WERI-Rb-1 (cell line): ENCODE measurements at places on chromosomes 6 and 20.

DNA sequence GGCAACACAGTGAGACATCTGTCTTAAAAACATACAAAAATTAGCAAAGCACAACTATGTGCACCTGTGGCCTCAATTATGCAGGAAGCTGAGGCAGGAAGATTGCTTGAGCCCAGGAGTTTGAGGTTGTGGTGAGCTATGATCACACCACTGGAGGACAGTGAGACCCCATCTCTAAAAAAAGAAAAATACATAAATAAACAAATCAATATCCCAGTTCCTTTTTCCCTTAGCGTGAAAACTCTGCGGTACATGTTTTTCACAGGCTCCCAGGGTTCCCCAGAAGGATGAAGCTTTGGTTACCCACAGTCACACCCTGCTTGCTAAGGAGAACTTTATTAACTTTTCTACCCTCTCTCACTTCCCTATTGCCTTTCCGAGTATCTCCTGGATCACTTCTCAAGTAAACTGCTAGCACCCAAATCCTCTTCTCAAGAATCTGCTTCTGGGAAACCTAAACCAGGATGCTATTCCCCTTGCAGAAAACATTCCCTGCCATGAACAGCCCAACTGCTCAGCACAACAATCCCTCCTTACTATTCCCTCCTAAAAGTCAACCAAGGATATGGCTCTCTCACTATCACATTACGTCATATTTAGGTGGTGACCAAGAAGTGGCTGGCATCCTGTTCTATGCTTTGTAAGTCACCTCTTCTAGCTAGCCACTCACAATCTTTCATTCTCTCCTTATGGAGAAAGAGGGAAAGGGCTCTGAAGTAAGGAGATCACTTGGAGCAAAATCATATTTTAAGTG, 122.4 kb downstream of the IPCEF1 start:
- no peak for DNase-seq

DNA sequence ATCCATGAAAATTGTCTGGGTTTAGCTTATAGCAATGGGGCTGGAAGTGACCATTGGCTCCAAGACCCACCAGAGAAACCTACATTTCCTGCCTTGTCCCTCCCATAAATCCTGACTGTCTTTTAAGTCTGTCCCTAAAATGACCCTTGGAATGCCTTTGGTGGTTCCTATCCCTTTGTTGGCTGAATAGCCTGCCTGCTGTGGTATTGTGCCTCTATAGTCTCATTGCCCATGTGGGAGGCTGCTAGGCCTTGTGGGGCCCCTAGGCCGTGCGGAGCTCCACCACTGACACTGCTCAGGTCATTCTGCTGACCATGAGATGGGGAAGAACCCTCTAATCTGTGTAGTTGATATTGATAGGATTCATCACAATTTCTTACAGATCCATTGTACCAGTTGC, 43.3 kb downstream of the SCP2D1 start:
- no peak for DNase-seq

GRCh38 chr6:127347178-127347577, 3.8 kb upstream of the ECHDC1 start:
- DNase-seq = no peak

DNA sequence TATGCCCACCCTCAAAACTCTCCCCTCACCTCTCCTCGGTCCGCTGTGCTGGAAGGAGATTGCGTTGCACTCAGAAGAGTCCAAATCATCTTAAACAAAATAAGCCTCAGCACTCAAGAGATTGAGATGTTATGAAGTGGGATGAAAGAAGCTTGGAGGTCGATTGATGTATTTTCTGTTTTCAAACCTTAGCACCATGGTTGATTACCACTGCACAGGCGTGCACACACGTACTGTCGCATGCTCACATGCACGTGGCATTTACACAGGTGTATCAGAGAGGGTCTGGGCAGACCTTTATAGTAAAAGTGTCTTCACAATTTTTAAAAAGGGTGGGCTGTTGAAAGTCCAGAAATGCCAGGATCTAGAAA, 612 bp upstream of the AGPAT4 start:
- no peak for DNase-seq

GRCh38 chr20:19361790-19362189, 149.3 kb downstream of the SLC24A3 start:
- DNase-seq = no peak

DNA sequence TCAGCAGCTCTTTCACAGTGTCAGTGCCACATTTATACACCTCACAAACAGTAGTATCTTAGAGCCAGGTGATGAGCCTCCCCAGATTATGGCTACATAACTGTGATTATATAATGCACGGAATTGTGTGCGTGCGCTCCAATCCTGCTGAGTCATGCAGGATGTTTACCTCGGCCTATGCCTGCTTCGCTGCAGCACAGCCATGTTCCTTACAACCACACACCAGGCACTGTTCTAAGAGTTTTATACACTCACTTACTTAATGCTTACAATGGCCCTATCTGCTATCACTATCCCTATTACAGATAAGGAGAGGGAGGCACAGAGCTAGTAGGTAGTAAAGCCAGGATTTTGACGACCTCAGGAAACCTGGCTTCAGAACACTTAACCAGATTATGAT, 7.3 kb downstream of the ZKSCAN3 start:
- DNase-seq = no peak

- DNase-seq = no peak
Observed at GRCh38 chr6:144908004-144908403, 622.9 kb downstream of the UTRN start.

DNA sequence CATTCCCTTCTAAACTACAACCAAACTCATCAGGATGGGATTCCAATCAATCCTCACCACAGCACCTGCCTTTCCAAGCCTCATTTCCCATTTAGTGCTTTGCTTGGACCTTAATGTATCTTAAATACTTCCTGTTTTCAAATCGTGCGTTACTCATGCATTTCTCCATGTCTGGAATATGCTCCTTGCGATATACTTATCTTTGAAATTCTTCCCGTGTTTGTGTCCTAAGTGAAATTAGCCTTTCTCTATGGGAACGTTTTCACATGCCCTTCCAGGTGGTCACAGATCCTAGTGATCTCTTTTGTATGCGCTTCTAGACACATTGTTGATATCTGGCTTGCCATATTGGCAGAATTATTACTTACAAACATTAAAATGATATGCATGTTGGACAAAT, 620.6 kb upstream of the AGPAT4 start:
- DNase-seq = no peak

DNA sequence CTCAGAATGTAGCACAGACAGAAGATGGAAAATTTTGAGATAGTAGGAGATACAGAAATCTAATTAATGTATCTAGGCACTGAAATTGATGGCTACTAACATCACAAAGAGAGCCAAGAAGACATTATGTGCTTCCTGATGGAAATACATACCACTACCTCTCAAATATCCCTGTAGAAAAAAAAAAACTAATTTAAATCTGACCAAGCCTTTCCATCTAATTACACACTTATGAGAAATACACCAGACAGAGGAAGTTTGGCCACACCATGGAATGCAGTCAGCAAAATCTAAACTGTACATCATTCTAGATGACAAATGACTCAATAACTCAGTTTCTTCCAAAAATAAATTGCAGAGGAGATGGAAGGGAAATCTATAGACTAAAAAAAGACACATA, 18.9 kb downstream of the VPS52 start:
- no peak for DNase-seq

GRCh38 chr6:26216359-26216885, 129.2 kb downstream of the HFE start:
- DNase-seq = no peak

- DNase-seq = no peak
Observed at GRCh38 chr6:147689398-147689797, 180.9 kb downstream of the SAMD5 start.

DNA sequence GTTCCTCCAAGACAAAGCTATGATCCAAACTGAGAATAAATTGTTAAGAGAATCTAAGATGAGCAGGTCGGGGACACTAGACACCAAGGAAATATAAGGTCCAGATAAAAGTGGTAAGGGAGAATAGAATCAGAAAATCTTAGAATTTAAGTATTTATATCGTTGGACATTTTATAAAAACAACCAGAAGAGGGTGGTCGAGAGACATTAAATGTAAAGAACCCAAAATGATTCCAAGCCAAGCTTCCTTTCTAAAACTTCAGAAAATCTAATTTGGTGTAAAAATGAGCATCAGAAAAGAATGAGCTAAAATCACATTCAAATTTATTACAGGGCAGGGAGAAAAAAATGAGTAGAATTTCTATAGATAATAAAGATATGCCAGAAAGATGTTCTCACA, 97.8 kb upstream of the OGFRL1 start:
- no peak for DNase-seq

GRCh38 chr20:57908704-57909630, 199.2 kb upstream of the PMEPA1 start:
- peak; percentile 62 for DNase-seq

DNA sequence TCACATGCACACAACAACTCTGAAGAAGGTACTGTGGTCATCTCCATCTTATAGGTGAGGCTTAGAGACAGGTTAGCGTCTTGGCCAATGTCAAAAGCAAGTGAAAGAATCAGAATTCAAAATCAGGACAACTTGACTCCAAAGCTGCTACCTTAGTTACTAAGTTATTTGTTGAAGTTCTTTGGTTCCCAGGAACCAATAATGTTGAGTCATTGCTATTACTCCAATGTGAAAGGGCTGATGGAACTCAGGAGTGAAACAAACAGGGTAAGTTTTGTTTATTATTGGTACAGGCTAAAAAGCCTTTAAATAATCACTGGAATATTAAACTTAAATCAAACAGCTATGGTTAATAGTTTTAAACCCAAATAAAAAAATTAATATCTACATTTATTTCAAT, 111.1 kb downstream of the PDSS2 start:
- DNase-seq = no peak

GRCh38 chr6:54307439-54307910, 766 bp upstream of the TINAG start:
- DNase-seq = no peak

- no peak for DNase-seq
Observed at GRCh38 chr6:52423971-52424381, 3.8 kb downstream of the EFHC1 start.

- no peak for DNase-seq
Observed at GRCh38 chr6:152595499-152595898, 41.7 kb downstream of the SYNE1 start.

GRCh38 chr20:33211817-33212424, 5.2 kb upstream of the BPIFA3 start:
- peak; percentile 88 for DNase-seq

- no peak for DNase-seq
Observed at GRCh38 chr6:116323863-116324262, 44.1 kb upstream of the TSPYL1 start.

DNA sequence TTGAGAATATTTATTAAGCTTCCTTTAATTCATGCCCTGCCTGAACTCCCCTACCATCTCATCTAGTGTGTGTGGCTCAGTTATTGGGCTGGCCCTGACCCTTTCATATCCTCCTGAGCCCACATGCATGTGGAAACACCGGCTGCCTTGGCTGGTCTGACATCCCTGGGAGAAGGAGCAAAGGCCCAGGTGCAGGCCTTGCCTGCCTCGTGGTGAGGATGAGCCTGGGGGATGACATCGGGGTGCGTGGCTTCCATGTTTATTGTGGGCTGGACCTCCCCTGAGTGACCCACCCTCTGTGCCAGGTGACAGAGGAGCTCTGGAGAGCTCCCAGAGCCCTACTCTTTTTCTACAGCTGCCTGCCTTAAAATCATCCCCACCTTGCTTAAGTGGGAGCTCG, 69.1 kb downstream of the FOXA2 start:
- no peak for DNase-seq

DNA sequence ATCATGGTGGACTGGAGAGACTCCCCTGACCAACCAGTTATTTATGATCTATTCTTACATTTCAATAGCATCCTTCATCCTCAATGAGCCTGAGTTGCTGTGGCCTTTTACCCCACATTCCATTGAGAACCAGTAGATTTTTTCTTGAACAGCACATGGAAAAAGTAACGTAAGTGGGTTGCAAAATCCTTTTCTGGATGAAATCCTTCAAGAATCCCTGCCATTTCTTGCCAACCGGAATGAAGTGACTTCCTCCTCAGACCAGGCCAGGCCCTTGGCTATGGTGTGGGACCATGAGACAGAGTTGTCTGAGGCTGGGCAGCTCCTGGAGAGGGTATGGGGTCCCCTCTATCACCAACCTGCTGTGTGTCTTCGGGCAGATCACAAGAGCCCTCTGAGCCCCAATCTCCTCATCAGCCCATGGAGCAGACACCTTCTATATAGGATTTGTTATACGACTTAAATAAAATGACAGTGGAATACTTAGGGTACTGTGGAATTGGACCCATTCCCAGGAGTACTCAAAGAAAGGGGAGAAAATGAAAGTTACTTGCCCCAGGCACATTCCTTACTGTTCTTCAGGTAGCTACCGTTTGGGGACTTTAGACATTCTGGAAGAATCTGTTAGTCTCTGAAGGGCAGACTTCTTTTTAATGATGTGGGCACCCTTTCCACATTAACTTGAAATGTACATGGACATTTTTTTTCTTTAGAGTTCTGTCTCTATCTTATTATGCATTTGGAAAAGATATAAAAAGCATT, 10.9 kb downstream of the EYA2 start:
- no peak for DNase-seq

GRCh38 chr6:90285042-90285481, 11.6 kb downstream of the BACH2 start:
- DNase-seq = no peak

- DNase-seq = no peak
Observed at GRCh38 chr20:37839432-37839827, 63.5 kb upstream of the VSTM2L start.

- DNase-seq = peak; percentile 47
Observed at GRCh38 chr6:13296536-13296997, 31.8 kb downstream of the TBC1D7 start.

DNA sequence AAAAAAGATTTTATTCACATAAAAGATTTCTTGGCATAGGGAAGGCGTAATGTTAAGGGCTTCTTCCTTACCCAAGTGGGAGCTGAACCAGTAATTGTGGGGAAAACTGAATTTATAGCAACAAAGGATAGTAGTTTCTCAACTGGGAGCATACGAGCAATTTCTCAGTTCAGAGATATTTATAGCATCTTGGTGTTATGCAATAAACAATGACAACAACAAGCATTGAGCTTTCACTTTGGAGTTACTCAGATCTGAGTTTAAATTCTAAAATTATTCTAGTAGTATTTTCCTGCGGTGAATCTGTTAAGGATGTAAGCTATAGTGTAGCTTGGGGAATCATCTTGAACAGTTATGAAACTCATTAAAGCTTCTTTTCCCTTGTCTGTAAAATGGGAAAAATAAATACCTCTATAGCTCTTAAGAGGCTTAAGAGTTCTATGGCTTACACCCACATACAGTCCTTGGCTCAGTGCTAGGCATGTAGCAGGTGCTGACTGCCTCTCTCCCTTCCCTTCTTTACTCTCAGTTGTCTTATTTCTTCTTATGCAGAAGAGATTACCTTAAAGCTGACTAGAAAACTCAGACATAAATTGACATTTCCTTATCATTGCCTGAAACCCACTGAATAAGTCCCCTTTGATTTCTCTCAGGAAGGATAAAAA, 58.8 kb downstream of the SAMD5 start:
- peak; percentile 62 for DNase-seq

GRCh38 chr6:164502833-164503232, 806.6 kb downstream of the C6orf118 start:
- DNase-seq = no peak

GRCh38 chr6:143157131-143157530, 96.4 kb downstream of the AIG1 start:
- no peak for DNase-seq

- DNase-seq = no peak
Observed at GRCh38 chr6:475314-475713, 83.8 kb downstream of the IRF4 start.

- no peak for DNase-seq
Observed at GRCh38 chr20:57959589-57959988, 249.8 kb upstream of the PMEPA1 start.
